ENCODE measurements at places on chromosomes 4 and X.

DNA sequence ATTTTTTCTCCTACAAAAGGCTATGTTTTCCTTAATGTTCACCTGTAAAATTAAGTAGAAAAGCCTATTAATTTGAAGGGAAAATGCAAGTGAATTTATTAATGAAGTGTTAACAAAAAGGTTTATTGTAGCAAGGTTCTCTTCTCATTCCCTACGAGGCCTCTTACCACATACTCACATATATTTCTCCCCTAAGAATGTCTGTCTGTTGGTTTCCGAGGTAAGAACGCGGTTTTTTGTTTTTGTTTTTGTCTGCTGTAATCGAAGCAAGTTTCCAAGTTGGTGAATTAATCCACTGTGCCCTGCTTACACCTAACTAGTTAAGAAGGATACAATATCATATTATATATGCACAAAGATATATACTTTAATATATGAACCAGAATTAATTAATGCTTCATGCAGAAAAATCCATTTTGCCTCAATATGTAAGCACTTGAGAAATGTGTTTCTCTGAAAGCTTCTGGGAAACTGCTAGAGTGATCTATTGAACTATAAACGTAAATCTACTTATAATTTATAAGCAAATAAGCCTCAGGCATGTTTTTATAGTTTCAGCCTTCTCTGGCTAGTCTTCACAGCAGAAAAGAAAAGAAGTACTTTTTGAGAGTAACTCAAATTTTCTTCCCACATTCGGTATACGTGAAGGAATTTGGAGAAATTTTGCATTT lies 120.8 kb downstream of the EGF start:
- no peak for DNase-seq

DNA sequence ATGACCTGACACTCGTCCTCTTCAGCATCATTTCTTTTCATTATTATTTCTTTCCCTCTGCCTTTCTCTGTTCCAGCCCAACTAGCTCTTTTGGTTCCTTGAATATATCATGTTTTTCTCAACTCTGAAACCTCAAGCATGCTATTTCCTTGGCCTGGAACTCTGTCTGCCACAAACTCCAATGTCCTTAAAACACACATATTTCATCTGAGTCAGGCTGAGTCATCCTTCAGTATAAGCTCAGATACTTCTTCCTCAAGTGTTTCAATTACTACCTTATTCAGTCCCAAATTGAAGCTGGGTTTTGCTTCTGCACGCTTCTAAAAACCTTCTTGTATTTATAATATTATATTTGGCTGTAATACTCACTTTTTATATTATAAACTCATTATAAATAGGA lies 424.2 kb downstream of the PDGFC start:
- DNase-seq: no peak

GRCh38 chr4:116413222-116413621 lies 672.2 kb downstream of the TRAM1L1 start:
- no peak for DNase-seq

DNA sequence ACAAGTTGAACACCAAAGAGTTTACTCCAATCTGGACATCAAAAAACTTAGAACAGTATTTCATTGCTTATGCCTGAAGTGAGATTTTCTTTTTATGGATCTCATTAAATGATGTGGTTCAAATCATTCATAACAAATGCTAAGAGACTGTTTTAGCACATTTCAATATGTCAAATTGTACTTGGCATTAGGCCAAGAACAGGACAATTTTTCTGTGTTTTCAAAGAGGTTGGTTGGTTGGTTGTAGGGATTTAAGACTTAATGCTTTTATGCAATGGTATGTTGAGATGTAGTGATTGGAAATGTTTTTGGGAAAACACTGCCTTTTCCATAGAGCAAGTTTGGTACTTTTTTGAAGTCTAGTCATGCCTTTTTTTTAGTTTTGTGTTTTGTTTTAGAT lies 510.4 kb downstream of the ZNF674 start:
- DNase-seq: no peak

DNA sequence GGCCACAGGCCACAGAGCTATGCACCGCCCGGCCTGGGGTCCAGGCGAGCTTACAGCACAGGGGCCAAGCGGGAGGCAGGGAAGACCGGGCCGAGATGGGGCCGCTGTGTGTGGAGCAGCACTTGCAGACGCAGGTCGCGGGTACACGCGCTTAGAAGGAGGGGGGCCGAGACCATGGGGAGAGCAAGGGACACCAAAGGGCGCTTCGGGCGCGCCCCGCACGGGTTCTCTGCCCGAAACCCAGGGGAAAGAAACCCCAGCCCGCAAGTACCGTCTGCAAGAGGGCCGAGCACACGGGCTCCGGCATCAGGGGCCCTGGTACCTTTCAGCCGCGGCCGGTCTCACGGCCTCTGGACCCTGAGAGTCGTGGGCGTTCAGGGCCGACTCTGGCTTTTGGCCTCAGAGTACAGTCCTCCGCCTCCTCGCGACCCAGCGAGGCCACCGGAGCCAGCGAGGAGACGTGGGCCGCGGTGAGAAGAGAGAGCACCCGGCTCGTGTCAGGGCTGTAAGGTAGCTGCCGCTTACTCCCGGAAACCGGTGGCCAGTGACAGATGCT lies 342 bp downstream of the EOLA2 start:
- DNase-seq: no peak

DNA sequence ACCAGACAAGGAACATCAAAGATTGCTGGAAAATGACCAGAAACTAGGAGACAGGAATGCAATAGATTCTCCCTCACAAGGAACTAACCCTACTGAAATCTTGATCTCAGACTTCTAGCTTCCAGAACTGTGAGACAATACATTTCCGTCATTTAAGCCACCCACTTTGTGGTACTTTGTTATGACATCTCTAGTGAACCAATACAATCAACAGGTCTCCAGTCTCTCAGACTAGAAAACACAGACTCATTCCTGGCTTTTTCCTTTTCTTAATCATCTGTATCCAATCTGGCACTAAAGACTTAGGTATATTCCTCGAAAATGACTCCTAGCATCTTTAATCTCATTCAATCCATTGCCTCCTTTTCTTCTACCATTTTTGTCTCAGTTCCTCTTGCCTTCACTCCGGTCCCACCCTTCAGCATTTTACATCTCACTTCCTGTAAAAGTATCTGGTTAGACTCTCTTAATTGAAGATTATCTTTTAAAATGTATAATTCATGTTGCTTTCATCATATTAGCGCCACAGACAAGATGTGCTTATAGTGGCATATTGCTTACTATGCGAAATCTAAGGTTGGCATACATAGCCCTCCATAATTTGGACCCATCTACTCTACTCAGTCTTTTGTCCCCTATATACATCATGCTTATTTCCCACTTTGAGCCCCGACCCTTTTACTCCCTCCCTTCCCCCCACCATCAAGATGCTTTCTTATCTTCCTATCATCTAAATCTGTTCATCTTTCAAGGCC lies 250.0 kb downstream of the ENOX2 start:
- DNase-seq: no peak
